Activated CD8-positive, alpha-beta T cell treated with anti-CD3 and anti-CD28 coated beads, Interleukin-2, amount 10 ng/mL, durations not matched to agents 7 days and 5 days (primary cell): ENCODE measurements at places on chromosomes 2 and 18.

GRCh38 chr2:100786985-100787384, 33.0 kb upstream of the NPAS2 start:
- no peak for DNase-seq

DNA sequence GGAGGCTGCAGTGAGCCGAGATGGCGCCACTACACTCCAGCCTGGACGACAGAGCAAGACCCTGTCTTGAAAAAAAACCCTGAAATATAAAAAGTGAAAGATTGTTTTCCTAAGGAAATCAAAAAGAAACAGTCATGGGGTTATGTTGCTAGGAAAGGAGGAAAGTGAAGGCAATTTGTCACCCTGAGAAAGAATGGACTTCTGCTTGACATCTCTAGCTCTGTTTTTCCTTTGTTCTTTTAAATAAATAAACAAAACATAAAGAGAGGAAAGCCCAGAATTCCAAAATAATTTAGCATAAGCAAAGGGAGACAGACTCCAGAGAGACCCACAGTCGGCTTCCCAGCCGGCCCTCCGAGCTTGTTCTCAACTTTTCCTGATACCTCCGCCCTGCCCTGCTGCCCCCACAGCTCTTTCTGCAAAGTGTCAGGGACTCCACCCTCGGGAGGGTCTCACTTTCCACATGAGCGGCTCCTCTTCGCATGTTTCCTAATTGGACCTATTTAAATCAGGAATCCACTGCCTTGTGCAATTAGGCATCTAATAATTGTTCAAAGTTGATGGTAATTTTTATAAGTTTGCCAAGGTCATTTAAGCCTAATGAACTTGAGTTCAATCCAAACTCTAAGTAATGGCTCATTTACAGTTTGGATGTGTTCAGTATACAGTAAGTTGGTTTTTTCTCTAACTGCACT, 49.8 kb upstream of the COPS8 start:
- no peak for DNase-seq

- DNase-seq: no peak
These were observed 123.2 kb downstream of the B3GNT2 start for GRCh38 chr2:62319070-62319469.

GRCh38 chr18:57273194-57273593, 79.2 kb upstream of the ST8SIA3 start:
- no peak for DNase-seq

GRCh38 chr2:120465989-120466703, 120.2 kb downstream of the INHBB start:
- DNase-seq: no peak
